ENCODE measurements at places on chromosomes 4 and X. TPM values are rescaled to one million over a fixed set of nuclear protein-coding genes. Genes with fewer than 3 reads are reported as not detected.

- DNase-seq: no peak
These were observed 8.5 kb downstream of the RAB9B start for GRCh38 chrX:103823591-103823990.

GRCh38 chr4:84952776-84953175 is 13.7 kb downstream of the WDFY3 start:
- DNase-seq: no peak

The PSAPL1 gene
- not detected for total RNA-seq

The ZGRF1 gene
- total RNA-seq: 2.2 TPM

DNA sequence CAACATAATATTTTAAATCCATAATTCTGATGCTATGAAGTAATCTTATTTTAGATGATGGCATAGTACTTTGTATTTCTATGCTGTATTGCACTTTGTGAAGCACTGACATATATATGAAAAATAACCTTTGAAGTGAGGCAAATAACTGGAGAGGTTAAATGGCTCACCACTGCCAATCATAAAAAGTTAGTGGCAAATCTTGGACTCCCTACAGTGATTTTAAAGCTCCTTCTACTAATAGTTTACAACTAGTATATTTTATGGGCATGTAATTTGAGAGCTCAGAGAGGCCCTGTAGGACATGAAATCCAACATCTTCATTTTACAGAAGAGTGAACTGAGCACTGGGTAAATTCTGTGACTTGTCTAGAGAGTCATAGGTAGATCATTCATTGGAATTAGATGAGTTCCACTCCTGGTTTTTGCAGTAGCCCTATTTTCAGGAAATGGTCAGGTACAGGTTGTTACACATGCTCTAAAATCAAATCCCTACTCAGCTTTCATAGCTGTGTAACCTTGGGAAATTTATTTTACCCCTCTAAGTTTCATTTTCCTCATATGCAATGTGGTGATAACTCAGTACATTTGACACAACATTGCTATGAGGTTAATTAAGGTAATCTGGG is 804 bp upstream of the GC start:
- DNase-seq: no peak

DNA sequence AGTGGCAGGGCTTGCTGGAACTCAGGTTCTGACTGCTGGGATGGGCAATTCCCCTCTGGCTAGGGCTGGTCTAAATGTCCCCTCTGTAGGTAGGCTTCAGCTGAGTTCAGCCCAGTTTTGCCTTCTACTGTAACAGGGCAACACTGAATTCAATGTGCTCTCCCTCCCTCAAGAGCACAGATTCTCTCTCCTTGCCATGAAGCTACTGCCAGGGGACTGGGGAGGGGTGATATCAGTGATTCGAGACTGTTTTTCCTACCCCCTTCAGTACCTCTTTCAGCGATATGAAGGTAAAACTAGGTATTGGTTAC is 23.4 kb upstream of the STPG2 start:
- no peak for DNase-seq

GRCh38 chr4:118955515-118955914 is 66.9 kb downstream of the SYNPO2 start:
- no peak for DNase-seq

DNA sequence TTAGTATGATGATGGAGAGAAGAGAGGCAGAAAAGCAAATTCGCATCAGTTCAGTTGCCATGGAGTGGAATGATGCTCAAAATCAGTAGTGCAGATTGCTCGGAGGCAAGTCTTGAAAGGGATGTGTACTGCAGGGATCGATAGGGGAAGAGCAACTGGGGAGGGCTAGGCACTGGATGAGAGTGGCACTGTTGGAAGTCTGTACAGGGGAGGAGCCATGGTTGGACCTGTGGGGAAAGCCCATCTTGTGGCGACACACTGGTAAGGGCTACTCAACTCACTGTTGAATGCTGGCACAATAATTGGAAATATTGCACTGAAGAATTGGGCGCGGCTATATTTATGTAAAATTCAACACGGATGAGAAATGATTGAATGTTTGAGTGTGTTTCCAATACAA is 1.2 kb downstream of the RAB9B start:
- DNase-seq: no peak

Measured in mesenteric fat pad (tissue), 1 donor.